ENCODE measurements at places on chromosomes 2 and 18. TPM values are rescaled to one million over a fixed set of nuclear protein-coding genes. Genes with fewer than 3 reads are reported as not detected.

C2orf81 gene
- 0.72 TPM for total RNA-seq

TMEM178A gene
- total RNA-seq = 0.29 TPM

AQP12B gene
- not detected for total RNA-seq

GPR75 gene
- 1.8 TPM for total RNA-seq

ABCG5 gene
- not detected for total RNA-seq

STK39 gene
- total RNA-seq = 20.9 TPM

SCN3A gene
- 0.59 TPM for total RNA-seq

ARHGEF33 gene
- 0.29 TPM for total RNA-seq

SKA1 gene
- total RNA-seq = 2.9 TPM

GBX2 gene
- not detected for total RNA-seq

SPP2 gene
- total RNA-seq = not detected

GAL3ST2 gene
- 0.36 TPM for total RNA-seq

ST8SIA3 gene
- total RNA-seq = not detected

BZW1 gene
- 590 TPM for total RNA-seq

LBX2 gene
- 5.4 TPM for total RNA-seq

IKZF2 gene
- total RNA-seq = 10.3 TPM

LINC00305 gene
- total RNA-seq = not detected

NABP1 gene
- total RNA-seq = 80.2 TPM

ALPI gene
- total RNA-seq = not detected

LPIN1 gene
- 117 TPM for total RNA-seq

PLEK gene
- 0.36 TPM for total RNA-seq

PTMA gene
- 459 TPM for total RNA-seq

MXD1 gene
- 14.5 TPM for total RNA-seq

RBKS gene
- 1.1 TPM for total RNA-seq

ST6GAL2 gene
- total RNA-seq = 0.36 TPM

IL36RN gene
- total RNA-seq = not detected

HOXD8 gene
- total RNA-seq = 3.3 TPM

CYP1B1 gene
- 827 TPM for total RNA-seq

LYPD6 gene
- total RNA-seq = 0.59 TPM

RAD51AP2 gene
- total RNA-seq = not detected

RAB10 gene
- 128 TPM for total RNA-seq

DAW1 gene
- total RNA-seq = not detected

CDH2 gene
- 78.7 TPM for total RNA-seq

MALL gene
- total RNA-seq = 4.4 TPM

GPR45 gene
- not detected for total RNA-seq

GPR155 gene
- total RNA-seq = 3.5 TPM

HOXD13 gene
- total RNA-seq = not detected

ACMSD gene
- not detected for total RNA-seq

ZNF892 gene
- total RNA-seq = 6.5 TPM

COBLL1 gene
- 10.9 TPM for total RNA-seq

CLK1 gene
- 77.2 TPM for total RNA-seq

SOX11 gene
- 0.59 TPM for total RNA-seq

NTSR2 gene
- not detected for total RNA-seq

CD207 gene
- not detected for total RNA-seq

PLCD4 gene
- total RNA-seq = 2.5 TPM

COL3A1 gene
- 3,160 TPM for total RNA-seq

HOXD4 gene
- total RNA-seq = 1.2 TPM

DYNAP gene
- total RNA-seq = not detected

CELF4 gene
- not detected for total RNA-seq

POTEI gene
- total RNA-seq = not detected

OXER1 gene
- total RNA-seq = not detected
